ENCODE measurements at places on chromosomes 7 and 10. TPM values are rescaled to one million over a fixed set of nuclear protein-coding genes. Genes with fewer than 3 reads are reported as not detected.

METTL27 gene
- 1.3 TPM for total RNA-seq

NSUN6 gene
- 10.3 TPM for total RNA-seq

TLL2 gene
- total RNA-seq: 0.36 TPM

JCAD gene
- total RNA-seq: 82.4 TPM

ASAH2B gene
- total RNA-seq: 2.9 TPM

DNA sequence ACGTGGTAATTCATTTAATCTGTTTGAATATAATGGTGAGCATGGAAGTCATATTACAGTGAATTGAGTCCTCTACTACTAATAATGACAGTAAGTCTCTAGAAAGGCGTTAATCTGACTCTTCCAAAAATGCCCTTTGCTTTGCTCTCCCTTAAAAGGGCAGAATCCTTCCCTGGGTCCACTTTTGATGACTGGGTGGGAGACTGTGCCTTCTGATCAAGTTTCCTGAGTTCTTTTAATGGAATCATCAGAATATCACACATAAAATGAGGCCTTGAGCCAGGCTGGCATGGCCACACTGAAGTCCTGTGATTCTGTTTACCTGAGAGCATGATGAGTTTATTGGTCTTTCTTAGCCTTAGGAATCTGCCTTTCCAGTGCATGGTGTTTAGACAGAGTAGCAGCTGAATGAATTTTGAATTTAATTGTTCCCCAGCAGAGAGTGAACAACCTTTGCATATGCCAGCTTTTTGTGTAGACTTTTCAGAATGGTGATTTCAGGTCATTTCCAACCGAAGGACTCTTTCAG is 33.3 kb downstream of the PAPSS2 start:
- H3K4me3 ChIP-seq: no peak overlapping the region
- no peaks in the 10 kb centered on the region for H3K27me3 ChIP-seq
- no peaks in the 10 kb centered on the region for H3K36me3 ChIP-seq
- H3K4me1 ChIP-seq: no peaks in the 10 kb centered on the region
- no peak overlapping the region for H3K27ac ChIP-seq

RADIL gene
- total RNA-seq: 4.0 TPM

- no peak overlapping the region for H3K27ac ChIP-seq
- no peaks in the 10 kb centered on the region for H3K27me3 ChIP-seq
- H3K4me1 ChIP-seq: no peaks in the 10 kb centered on the region
- DNase-seq: no peak
- H3K4me3 ChIP-seq: no peak overlapping the region
- H3K36me3 ChIP-seq: no peaks in the 10 kb centered on the region
Observed at GRCh38 chr10:57741751-57742150, 525.9 kb downstream of the IPMK start.

DNA sequence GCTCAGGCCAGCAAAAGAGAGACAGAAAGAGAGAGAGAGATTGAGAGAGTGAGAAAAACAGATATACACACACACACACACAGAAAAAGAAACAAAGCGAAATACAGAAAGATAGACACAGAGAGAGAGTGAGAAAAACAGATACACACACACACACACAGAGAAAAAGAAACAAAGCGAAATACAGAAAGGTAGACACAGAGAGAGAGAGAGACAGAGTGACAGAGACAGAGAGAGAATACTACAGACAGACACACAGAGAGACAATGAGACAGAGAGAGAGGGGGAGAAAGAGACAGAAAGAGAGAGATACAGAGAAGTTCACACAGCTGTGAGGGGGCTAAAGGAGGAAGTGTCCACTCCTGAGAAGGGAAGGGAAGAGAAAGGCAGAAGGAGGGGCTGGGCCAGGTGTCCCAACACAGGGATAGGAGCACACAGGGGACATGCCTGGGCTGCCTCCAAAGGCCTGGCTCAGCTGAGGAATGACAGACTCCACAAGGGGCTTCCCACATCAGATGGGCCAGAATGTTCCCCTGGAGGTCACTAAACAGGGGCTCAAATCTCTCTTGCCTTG is 4.3 kb downstream of the GCK start:
- no peaks in the 10 kb centered on the region for H3K27me3 ChIP-seq
- no peak overlapping the region for H3K27ac ChIP-seq
- no peak for DNase-seq

OR9A2 gene
- not detected for total RNA-seq

GRCh38 chr10:120744040-120744439 is 107.1 kb upstream of the WDR11 start:
- no peak overlapping the region for H3K27ac ChIP-seq
- H3K27me3 ChIP-seq: no peaks in the 10 kb centered on the region
- no peak for DNase-seq
- no peak overlapping the region for H3K4me3 ChIP-seq
- H3K36me3 ChIP-seq: no peaks in the 10 kb centered on the region

DNA sequence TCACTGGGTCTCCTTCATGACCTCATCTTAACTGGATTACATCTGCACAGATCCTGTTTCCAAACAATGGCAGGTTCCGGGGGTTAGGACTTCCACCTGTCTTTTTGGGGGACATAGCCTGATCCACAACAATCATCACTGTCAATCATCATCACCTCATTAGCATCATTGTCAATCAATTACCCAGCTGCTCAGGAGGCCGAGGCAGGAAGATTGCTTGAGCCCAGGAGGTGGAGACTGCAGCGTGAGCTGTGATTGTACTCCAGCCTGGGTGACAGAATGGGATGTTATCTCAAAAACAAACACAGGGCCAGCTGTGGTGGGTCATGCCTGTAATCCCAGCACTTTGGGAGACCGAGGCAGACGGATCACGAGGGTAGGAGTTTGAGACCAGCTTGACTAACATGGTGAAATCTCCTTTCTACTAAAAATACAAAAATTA is 18.7 kb downstream of the AMZ1 start:
- no peaks in the 10 kb centered on the region for H3K4me1 ChIP-seq
- H3K36me3 ChIP-seq: no peaks in the 10 kb centered on the region

C7orf57 gene
- total RNA-seq: not detected

DNA sequence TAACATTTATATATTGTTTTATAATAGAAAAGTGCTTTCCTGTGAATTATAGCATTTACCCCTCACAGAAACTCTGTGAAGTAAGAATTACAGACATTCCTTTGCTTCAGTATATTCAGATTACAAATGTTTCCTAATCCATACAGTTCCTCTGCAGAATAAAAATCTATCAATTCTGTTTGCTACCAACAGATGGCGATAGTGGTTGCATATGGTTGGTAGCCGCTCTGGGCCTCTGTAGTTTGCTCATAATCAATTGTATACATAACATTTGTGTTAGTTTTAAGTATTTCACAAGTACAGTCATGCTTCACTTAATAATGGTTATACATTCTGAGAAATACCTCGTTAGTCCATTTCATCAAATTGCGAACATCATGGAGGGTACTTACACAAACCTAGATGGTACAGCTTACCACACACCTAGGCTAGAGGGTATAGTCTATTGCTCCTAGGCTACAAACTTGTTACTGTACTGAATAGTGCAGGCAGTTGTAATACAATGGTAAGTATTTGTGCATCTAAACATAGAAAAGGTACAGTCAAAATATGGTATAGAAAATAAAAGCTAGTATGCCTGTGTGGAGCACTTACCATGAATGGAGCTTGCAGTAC is 94.4 kb upstream of the STEAP4 start:
- H3K36me3 ChIP-seq: no peaks in the 10 kb centered on the region
- H3K4me1 ChIP-seq: no peaks in the 10 kb centered on the region
- no peaks in the 10 kb centered on the region for H3K27me3 ChIP-seq
- DNase-seq: no peak
- no peak overlapping the region for H3K27ac ChIP-seq

GRCh38 chr10:43077421-43078171 is 727 bp downstream of the RET start:
- no peak overlapping the region for H3K4me3 ChIP-seq
- no peaks in the 10 kb centered on the region for H3K27me3 ChIP-seq

SVOPL gene
- not detected for total RNA-seq

GRCh38 chr10:51487576-51487975 is 211.8 kb downstream of the CSTF2T start:
- no peak overlapping the region for H3K4me3 ChIP-seq
- H3K27me3 ChIP-seq: no peaks in the 10 kb centered on the region
- no peak overlapping the region for H3K27ac ChIP-seq
- H3K4me1 ChIP-seq: peaks cover 4% of the 10 kb centered on the region

DNA sequence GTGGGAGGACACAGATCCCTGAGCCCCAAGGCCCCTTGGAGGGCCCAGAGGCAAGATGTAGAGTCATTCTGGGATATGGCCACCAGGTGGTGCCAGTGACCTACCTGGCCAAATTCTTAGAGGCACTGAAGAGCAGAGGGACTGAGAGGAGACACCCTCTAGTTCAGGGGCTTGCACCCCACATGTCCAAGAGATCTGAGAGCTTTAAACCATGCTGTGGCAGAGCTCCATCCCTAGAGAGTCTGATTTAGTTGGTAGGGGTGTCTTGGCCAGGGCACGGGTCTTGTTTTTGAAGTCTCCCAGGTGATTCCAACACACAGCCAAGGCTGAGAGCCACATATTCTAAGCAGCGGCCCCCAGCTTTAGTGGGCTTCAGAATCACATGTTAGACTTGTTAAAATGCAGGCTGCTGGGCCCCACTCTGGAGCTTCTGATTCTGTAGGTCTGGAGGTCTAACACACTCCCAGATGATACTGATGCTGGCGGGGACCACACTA is 52.5 kb downstream of the PRF1 start:
- H3K27ac ChIP-seq: no peak overlapping the region
- no peak for DNase-seq
- no peaks in the 10 kb centered on the region for H3K4me1 ChIP-seq
- no peaks in the 10 kb centered on the region for H3K27me3 ChIP-seq
- H3K36me3 ChIP-seq: no peaks in the 10 kb centered on the region

DNA sequence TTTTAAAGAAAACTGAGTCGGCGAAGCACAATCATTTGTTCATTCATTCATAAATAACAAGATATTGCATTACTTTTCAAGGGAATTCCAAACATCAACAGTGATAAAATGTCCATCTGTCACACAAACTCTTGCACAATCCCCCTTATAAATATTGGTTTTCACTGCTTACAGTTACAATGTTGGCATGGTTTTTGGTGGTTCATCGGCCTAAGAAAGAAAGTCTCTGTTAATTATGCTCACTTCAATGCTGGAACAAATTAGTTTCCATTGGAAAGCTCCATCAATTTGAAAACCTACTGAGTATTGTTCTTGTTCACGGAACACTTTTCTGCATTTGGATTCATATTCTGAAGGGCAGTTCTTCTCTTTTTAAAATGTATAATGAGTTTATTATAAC is 188.5 kb downstream of the JAZF1 start:
- H3K36me3 ChIP-seq: no peaks in the 10 kb centered on the region
- H3K27ac ChIP-seq: no peak overlapping the region
- peaks cover 4% of the 10 kb centered on the region for H3K4me1 ChIP-seq
- no peaks in the 10 kb centered on the region for H3K27me3 ChIP-seq
- no peak overlapping the region for H3K4me3 ChIP-seq
- no peak for DNase-seq

- no peak overlapping the region for H3K27ac ChIP-seq
- H3K27me3 ChIP-seq: no peaks in the 10 kb centered on the region
Observed at GRCh38 chr7:134016223-134016941, 110.8 kb upstream of the LRGUK start.

- H3K4me1 ChIP-seq: peaks cover 9% of the 10 kb centered on the region
- no peak for DNase-seq
- no peaks in the 10 kb centered on the region for H3K36me3 ChIP-seq
- H3K4me3 ChIP-seq: no peak overlapping the region
- H3K27ac ChIP-seq: peak overlapping the region; percentile 84
Observed at GRCh38 chr10:17075533-17076359, 53.9 kb downstream of the CUBN start.

GRCh38 chr10:12340371-12340770 is 9.0 kb upstream of the CAMK1D start:
- H3K27ac ChIP-seq: no peak overlapping the region
- H3K4me1 ChIP-seq: no peaks in the 10 kb centered on the region
- H3K27me3 ChIP-seq: no peaks in the 10 kb centered on the region
- DNase-seq: no peak
- no peak overlapping the region for H3K4me3 ChIP-seq

- H3K36me3 ChIP-seq: no peaks in the 10 kb centered on the region
- no peaks in the 10 kb centered on the region for H3K27me3 ChIP-seq
- H3K4me3 ChIP-seq: no peak overlapping the region
- DNase-seq: no peak
Observed at GRCh38 chr7:135959646-135960363, 17.4 kb downstream of the MTPN start.

NPY gene
- total RNA-seq: not detected

DNA sequence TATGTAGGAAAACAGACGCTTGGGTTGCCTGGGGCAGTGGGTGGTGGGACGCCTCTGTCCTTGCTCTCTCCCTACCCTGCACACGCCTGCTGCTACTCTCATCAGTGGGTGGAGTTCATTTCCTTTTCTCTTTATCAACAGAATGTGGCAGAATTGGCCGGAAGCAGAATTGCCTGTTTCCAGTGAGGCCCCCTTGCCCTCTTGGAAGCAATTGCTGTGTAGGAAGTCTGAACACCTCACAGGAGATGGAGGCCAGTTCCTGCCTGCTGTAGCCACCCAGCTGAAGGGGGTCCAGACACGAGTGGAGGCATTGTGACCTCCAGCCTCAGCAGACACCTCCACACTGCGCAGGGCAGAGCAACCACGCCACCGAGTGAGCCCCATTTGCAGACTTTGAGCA is 331.6 kb upstream of the ZNF32 start:
- no peak for DNase-seq
- no peaks in the 10 kb centered on the region for H3K27me3 ChIP-seq
- H3K36me3 ChIP-seq: no peaks in the 10 kb centered on the region
- no peak overlapping the region for H3K4me3 ChIP-seq

GRCh38 chr10:7157091-7157490 is 253.7 kb downstream of the SFMBT2 start:
- H3K4me3 ChIP-seq: no peak overlapping the region
- H3K27me3 ChIP-seq: no peaks in the 10 kb centered on the region
- H3K4me1 ChIP-seq: no peaks in the 10 kb centered on the region
- no peak overlapping the region for H3K27ac ChIP-seq

ELMO1 gene
- 86.9 TPM for total RNA-seq

GRCh38 chr10:17244700-17245365 is 16.8 kb downstream of the VIM start:
- H3K4me3 ChIP-seq: no peak overlapping the region
- no peak overlapping the region for H3K27ac ChIP-seq
- H3K36me3 ChIP-seq: no peaks in the 10 kb centered on the region
- no peak for DNase-seq
- peaks cover 4% of the 10 kb centered on the region for H3K4me1 ChIP-seq
- H3K27me3 ChIP-seq: no peaks in the 10 kb centered on the region

DNA sequence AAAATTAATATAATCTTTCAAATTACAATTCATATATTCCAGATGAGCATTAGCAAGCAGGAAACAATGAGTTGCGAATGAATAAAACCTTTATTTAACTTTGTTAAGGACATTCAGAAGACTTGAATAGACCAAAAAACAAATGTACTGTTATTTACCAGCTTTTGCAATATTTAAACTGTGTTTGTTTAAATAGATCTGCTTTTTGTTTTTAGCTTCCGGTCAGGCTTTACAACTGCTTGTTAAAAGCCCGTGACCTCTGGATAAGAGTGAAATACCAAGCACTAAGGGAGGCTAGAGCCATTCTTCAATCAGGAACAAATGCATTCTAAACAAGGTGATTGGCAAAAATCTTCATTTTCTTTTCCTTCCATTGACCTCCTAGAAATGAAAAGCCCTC is 184.9 kb upstream of the GNAI1 start:
- H3K27me3 ChIP-seq: no peaks in the 10 kb centered on the region
- DNase-seq: no peak
- H3K4me1 ChIP-seq: no peaks in the 10 kb centered on the region
- no peak overlapping the region for H3K27ac ChIP-seq
- H3K4me3 ChIP-seq: no peak overlapping the region
- H3K36me3 ChIP-seq: no peaks in the 10 kb centered on the region

All from aorta (tissue), 5 donors.